Neural progenitor cell (in vitro differentiated cells): ENCODE measurements at places on chromosomes 12 and 14.
A peak's percentile ranks its signal among the peaks of the same experiment; 100 is the strongest.

- no peak for DNase-seq
Measured at GRCh38 chr14:49957089-49957852, 64.4 kb downstream of the ARF6 start.

GRCh38 chr12:114443607-114444421 lies 37.9 kb upstream of the TBX5 start:
- peak; percentile 59 for DNase-seq

DNA sequence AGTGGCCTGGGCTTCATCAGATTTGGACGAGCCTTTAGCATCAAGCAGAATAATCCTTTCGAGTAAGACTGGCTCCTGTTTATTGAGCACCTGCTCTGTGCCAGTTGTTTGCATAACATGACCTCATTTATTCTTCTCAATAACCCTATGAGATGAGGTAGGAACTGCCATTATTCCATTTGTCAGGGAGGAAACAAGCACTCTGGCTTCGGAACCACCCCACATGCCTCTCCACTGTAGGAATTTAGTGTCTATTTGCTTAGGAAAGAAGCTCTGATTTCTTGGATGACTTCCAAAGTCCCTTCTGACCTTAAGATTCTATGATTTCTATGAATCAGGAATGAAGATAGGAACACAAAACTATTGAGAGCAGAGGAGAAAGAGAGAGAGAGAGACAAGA lies 11.0 kb downstream of the SAMD4A start:
- no peak for DNase-seq

DNA sequence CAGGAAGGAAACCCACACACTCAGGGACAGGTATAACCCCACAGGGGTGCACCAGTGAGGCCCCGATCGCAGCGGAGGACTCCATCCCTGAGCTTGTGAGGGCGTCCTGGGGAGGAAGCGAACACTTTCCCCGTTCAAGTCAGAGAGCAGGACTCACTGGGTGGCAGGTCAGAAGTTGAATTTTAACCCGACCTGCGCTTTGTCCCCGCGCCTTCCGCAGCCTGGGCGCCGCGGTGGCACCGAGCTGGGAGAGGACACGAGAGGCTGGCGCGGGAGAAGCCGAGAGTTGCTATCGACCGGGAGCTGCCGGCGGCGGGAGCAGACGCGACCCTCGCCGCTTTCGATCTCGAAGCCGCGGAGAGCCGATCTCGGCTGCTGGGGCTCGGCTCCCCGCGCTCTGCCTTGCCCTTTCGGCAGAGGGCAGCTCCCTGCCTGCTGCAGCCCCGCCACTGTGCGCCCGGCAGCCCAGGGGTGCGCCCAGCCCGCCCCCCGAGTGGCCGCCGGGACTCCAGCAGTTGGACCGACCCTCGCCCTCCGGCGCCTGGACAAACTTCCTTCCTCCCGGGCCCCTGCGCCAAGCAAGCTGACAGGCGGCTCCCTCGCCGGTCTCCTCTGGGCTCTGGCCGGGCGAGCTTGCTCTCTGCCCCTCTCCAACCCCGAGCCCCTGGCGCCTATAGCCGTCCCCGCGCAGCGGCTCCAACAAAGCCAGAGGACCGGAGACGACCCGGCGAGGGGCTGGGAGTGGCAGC lies 918 bp downstream of the LIN7A start:
- DNase-seq: peak; percentile 80

DNA sequence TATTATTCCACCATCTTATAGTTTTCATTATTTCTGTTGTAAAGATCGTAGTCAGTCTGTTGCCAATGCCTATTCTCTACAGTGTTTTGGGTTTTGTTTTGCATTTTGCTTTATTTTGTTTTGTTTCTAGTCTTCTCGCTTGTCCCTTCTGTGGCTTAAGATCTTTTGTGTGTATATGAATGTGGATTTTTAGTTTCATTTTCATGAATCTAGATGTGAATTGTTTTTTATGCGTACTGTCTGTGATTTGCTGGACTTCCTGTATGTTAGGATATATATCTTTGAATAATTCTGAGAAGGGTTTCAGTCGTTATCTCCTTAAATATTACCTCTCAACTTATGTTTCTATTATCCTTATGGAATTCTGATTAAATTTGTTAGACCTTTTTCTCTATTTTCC lies 13.4 kb downstream of the C12orf42 start:
- DNase-seq: no peak

GRCh38 chr14:68713782-68714181 lies 79.1 kb downstream of the ZFP36L1 start:
- DNase-seq: no peak

DNA sequence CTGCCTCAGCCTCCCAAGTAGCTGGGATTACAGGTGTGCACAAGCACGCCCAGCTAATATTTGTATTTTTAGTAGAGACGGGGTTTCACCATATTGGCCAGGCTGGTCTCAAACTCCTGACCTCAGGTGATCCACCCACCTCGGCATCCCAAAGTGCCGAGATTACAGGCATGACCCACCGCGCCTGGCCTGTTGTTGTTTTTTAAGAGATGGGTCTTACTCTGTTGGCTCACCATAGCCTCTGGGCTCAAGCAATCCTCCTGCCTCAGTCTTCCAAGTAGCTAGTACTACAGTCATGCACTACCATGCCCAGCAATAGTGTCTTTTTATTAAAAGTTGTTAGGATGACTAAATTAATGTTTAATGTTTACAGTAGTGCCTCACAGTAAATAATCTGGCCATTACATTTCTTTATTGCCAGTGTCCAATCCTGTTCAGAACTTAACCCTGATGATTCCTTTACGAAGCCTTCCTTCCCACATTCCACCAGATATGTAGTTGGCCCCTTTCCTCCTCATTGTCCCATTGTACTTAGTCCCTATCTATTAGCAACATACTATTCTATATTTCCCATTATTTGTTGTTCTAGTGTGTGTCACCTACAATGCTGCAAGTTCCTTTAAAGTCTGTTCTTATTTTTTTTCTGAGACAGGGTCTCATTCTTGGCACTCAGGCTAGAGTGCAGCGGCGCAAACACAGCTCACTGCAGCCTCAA lies 8.8 kb upstream of the SMARCC2 start:
- no peak for DNase-seq

- DNase-seq: no peak
Measured at GRCh38 chr14:77903221-77903620, 103.3 kb downstream of the ADCK1 start.

DNA sequence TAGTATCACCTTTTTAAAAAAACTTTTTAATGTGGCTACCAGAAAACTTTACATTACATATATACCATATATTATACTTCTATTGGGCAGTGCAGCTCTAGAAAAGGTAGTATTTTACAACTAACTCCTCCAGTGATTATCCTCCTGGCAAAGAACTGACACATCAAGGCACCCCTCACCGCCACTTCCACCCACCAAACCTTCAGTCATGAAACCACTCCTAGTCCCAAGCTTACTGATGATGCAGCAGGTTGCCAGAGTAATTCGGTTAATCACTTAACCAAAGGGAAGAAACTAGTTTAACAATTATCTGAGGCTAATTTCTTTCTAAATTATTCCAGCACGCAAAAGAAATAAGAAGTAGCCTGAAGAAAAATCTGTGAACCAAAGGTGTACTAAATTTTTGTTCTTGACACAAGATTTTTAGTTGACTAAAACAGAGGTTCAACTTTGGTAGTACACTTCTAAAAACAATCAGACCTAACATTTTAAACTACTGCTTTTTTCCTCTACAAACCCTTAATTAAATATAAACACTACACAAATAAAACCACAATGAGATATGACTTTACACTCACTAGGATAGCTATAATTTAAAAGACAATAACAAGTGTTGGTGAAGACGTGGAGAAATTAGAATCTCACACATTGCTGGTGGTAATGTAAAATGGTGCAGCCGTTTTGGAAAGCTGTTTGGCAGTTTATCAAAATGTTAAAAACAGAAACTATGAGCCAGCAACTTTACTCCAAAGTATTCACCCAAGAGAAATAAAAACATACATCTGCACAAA lies 16.7 kb downstream of the SPPL3 start:
- DNase-seq: no peak

- DNase-seq: peak; percentile 37
Measured at GRCh38 chr12:76030341-76031080, 1.1 kb downstream of the PHLDA1 start.

- DNase-seq: no peak
Measured at GRCh38 chr14:61196034-61196433, 85.1 kb downstream of the TMEM30B start.

DNA sequence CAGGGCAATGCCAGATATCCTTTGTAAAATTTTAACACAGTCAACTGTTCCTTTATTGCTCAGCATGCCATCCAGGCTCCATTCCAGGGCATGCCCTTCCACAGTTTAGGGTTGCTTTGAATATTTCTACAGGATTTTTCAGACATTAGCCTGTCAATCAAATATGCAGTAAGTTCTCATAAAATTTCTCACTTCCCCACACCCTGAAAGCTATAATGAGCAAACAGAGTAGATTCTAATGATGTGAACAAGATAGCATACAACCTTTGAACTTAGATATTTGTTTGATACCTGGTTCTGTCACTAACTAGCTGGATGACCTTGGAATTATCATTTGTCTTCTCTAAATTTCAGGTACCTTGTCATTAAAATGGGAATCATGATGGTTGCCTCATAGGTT lies 251.2 kb downstream of the SYT1 start:
- no peak for DNase-seq

GRCh38 chr12:2616763-2617162 lies 178.0 kb upstream of the FKBP4 start:
- DNase-seq: no peak

- DNase-seq: no peak
Measured at GRCh38 chr12:105596731-105597130, 266.2 kb downstream of the C12orf75 start.

DNA sequence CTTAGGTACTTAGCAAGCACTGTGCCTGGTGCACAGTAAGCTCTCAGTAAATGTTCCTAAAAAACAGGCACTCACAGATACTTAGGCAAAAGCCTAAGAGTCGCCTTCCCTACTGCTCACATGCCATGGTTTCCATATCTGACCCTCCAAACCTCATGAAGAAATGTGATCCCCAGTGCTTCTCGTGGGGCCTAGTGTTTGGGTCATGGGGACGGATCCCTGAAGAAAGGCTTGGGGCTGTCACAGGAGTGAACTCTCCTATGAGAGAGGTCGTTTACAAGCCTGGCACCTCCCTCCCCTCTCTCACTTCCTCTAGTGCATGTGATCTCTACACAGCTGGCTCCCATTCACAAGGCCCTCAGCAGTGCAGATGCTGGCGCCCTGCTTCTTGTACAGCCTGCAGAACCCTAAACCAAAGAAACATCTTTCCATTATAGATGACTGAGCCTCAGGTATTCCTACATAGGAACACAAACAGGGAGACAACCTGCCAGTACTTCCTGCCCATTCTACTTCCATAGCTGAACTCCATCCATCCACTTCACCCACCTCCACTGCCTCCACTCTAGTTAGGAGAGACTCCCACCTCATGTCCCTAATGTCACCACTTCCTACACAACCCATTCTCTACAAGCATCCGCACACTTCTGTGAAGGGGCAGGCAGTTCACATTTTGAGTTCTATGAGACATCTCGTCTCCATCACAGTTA lies 2.9 kb downstream of the SLC15A4 start:
- DNase-seq: no peak
